T-cell (primary cell): ENCODE measurements at places on chromosomes 12 and 14.
A peak's percentile ranks its signal among the peaks of the same experiment; 100 is the strongest.

- peak; percentile 38 for DNase-seq
These were observed 7.3 kb downstream of the FKBP11 start for GRCh38 chr12:48917857-48918537.

- DNase-seq = no peak
These were observed 105.6 kb downstream of the PTPRO start for GRCh38 chr12:15427913-15428312.

GRCh38 chr12:70822412-70822811, 98.1 kb downstream of the PTPRR start:
- DNase-seq = no peak

- DNase-seq = no peak
These were observed 1082.9 kb downstream of the BCL11B start for GRCh38 chr14:98189062-98189461.

- no peak for DNase-seq
These were observed 5.8 kb upstream of the KRT80 start for GRCh38 chr12:52197371-52198231.

DNA sequence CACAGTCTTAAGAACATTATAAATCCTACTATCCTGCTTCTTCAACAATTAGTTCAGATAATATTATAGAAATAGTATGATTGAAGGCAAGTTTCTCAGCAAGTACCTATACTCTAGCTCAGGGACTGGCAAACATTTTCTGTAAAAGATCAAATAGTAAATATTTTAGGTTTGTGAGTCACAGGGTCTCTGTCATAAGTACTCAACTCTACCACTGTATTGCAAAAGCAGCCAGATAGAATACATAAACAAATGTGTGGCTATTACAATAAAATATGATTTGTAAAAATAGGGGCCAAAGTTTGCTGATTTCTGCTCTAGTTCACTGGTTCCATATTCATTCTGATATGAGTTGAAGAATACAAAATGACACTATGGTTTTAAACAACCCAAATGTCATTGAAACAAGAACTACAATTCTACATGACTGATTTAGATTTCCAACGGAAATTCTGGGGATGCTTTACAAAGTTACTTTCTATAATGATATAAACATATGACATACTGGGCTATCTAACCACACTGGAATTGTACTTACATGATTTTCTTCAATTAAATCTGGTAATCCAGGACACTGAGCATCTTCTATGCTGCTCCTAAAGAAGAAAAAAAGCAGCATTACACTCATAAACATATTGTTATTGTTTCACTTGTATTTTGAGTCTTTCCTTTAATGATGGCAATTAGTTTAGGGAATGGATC, 23.2 kb downstream of the LGALS3 start:
- no peak for DNase-seq

GRCh38 chr12:6125310-6125608, 789 bp upstream of the VWF start:
- DNase-seq = no peak

DNA sequence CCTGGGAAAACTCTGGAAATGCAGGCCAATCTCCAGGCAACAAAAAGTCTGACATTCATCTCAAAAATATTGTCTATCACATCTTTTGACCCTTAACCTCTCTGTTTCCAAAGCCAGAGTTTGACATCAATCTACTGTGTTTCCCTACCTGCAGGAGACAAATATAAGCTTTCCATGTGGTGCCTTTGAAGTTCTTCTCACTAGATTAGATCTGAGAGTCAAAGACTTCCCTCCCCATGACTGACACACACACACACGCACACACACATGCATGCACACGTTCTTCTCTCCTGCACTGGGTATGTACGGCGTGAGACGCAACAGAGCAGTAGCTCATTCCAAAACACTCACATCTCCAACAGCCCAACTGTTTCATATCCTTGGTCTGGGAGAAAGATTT, 8.1 kb upstream of the ITPR2 start:
- peak; percentile 35 for DNase-seq

DNA sequence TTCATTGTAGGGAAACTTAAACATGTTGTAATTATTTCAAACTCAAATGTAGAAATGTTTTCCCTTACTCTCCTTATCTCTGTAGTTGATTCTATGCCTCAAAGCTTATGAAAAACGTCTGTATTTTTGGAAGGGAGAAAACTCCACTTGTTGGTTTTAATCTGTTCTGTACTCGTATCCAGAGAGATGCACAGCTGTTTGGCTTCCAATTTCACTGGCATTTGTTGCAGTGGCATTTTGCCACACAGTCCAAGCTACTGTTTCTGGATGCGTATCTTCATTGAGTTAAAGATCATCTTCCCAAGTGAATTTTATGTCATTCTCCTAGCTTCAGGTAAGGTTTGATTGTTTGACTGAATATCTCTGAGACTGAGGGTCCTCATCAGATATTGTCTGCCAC, 481.4 kb downstream of the TRHDE start:
- no peak for DNase-seq

GRCh38 chr12:12079291-12079690, 8.6 kb downstream of the BCL2L14 start:
- DNase-seq = no peak

- no peak for DNase-seq
These were observed 8.2 kb downstream of the PRKCH start for GRCh38 chr14:61329478-61330051.

GRCh38 chr12:122590990-122591389, 63.9 kb downstream of the KNTC1 start:
- no peak for DNase-seq

DNA sequence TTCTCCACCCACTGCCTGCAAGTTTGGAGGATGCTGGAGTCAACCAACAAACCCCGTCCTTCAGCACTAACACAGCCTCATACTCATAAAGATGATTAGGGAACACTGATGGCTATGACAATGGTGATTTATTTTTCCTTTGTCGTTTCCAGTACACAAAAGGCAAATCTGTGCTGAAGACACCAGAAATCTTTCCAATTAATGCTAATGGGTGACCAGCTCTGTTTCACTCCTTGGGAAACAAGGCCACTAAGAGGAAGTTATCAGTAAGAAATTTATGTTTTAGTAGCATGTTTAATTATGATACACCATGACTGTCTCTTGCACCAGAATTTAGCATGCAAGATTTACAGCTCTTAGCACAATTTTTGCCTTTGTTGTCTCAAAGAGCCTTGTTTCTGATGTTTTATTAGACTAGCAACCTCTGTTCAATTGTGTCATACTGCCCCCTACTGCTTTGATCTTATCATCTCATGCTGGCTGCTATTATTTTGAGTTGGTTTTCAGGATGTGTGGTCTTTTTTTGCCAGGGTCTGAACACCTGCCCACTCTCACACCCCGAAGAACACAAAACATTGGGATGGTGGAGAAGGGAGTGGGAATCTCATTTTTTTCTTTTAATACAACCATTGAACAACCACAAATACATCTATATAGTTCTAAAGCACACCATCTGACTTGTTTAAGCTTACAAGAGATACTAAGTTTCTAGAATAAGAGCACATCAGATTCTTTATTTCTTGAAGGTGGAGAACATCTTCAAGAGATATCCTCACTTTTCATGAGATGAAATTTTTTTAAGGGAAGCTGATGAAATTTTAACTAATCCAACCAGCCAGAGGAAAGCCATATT, 160.9 kb downstream of the SPTSSA start:
- no peak for DNase-seq

DNA sequence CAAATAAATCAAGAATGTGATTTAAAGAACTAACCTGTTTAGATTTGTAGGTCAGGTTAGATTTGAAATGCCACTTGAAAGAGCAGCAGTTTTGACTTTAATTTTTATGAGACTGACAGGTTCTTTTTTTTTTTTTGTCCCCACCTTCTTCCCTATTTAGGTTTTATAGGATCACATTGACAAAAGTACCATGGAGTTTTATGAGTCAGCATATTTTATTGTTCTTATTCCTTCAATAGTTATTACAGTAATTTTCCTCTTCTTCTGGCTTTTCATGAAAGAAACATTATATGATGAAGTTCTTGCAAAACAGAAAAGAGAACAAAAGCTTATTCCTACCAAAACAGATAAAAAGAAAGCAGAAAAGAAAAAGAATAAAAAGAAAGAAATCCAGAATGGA, 31.9 kb downstream of the KTN1 start:
- no peak for DNase-seq

GRCh38 chr12:52543985-52544883, 8.7 kb downstream of the KRT71 start:
- DNase-seq = no peak

DNA sequence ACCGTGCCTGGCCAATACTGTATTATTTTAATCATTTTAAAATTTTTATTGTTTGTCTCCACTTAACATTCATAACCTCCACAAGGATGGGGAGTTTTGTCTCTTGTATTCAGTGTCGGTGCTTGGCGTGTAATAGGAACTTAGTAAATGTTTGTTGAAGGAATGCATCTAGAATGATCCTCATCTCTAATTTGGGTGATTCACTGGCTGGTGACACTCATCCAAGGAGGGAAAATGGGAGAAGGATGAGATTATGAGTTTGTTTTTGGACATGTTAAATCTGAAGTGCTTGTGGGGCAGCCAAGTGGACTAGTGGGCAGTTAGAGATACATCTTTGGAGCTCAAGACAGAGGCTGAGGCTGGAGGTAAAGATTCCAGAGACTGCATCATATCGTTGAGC, 5.1 kb downstream of the KLC1 start:
- DNase-seq = no peak

GRCh38 chr14:100710826-100711462, 15.7 kb upstream of the DLK1 start:
- DNase-seq = no peak

DNA sequence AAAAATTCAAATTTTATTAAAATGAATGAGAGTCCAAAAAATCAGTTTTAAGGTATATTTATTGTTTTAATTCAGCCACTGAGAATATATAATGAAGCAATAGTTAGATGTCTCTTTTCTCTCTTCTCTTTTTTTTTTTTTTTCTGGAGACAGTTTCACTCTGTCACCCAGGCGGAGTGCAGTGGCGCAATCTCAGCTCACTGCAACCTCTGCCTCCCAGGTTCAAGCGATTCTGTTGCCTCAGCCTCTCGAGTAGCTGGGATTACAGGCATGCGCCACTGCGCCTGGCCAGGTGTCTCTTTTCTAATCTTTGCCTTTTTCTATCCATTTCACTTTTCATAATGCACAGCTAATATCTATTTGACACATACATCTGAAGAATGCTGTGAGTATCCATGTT, 307.1 kb upstream of the RGS6 start:
- no peak for DNase-seq

DNA sequence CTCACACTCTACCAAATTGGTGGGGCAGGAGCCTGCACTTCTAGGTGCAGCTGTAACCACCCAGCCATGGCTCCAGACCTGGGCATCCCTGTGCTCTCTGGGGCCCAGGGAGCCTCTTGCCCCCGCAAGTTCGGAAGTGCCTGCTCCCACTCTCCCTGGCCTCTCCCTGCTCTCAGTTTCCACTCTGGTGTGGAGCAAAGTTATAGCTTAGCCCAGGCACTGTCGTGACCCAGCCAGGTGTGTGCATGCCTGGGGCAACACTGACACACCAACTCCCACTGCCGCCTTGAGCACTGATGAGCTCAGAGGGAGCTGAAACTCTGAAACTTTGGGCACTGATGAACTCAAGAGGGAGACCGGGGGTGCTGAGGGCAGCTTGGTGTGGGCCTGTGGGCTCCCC, 8.7 kb upstream of the FBXO33 start:
- DNase-seq = no peak

DNA sequence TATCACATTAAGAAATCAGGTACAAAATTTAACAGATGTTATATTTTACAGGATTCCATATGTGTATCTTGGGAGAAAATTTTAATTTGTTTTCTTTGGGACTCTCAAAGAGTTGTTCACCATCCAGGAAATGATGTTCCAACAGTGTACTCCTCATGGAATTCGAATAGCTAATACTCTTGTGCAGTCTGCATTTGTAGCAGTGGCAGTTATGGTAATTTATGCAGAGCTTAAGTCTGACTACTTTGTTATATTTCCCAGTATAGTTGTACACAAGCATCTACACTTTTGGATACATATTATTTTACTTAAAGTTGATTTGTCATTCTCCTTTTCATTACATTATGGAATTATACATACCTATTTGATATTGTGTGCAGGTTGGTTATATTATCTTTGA, 436.7 kb upstream of the FBXO33 start:
- no peak for DNase-seq

- DNase-seq = no peak
These were observed 781 bp downstream of the NPAS3 start for GRCh38 chr14:32939254-32940065.

DNA sequence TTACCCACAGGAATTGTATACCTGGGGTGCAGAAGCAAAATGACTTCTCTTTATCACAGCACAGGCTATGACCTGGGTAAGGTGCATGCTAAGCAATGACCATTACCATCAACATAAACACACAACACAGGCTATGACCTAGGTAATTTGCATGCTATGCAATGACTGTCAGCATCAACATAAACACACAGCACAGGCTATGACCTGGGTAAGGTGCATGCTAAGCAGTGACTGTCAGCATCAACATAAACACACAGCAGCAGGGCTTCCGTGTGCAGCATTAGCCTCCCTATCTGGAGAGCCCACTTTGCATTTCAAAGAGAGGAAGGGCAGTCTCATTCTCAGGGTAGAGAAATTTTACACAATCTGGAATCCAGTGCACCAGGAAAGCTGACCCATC, 583.0 kb downstream of the TMEM121 start:
- DNase-seq = no peak

- no peak for DNase-seq
These were observed 170.9 kb downstream of the PIK3C2G start for GRCh38 chr12:18432206-18432605.

GRCh38 chr12:101243074-101243473, 33.0 kb upstream of the SLC5A8 start:
- DNase-seq = no peak

DNA sequence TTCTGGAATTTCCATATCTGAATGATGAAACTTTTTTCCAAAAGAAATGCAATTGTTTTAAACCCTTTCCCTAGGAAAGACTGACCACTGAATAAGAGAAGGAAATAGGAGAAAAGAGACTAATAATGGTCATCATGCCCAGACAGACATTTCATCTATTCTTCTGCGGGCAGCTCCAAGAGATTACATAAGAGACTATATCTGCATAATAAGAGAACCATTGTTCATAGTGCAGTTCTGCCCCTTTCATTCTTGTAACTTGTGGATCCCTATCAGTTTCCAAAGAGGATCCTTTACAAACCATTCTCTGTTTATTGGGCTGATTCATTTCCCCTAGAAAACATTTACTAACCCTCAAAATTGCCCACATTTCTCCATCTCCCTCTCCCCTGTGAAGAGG, 197.8 kb downstream of the FSCB start:
- DNase-seq = no peak

- DNase-seq = no peak
These were observed 1.3 kb upstream of the IGFBP6 start for GRCh38 chr12:53096089-53096741.

DNA sequence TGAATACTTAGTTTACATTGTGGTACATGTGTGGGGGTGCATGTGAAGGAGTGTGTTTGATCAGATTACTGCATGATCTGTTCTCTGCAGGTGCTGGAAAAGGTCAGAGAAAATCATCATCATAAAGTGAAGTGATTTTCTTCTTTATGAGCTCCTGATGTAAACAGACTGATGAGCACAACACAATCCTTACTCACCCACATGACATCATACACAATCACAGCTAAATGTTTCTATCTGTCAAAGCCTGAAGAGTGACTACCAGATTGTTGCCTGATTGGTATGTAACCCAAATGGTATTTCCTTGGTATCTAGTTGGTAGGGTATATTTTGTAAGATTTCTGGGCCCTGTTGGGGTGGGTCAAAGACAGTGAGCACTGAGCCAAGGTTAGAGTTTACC, 270.8 kb downstream of the FOXG1 start:
- DNase-seq = no peak
